ENCODE measurements at places on chromosomes 3 and 15.

DNA sequence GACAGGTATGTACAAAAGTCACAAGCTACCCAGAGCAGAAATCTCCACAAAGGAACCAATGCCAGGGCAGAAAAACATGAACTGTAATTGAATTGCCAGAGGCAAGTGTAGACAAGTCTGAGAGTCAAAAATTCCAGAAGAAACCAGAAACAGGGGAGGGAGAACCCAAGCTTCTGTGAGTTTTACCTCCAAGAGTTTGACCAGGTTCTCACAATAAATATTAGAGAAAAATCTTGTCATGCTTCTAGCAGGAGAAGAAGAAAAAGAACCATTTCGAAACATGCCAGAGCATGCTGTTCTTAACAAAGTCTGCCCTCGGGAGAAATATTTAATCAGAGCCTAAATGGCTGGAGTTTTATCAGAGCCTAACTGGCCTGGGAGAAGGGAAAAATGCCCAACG is 32.5 kb upstream of the AP3B2 start:
- no peak for DNase-seq

DNA sequence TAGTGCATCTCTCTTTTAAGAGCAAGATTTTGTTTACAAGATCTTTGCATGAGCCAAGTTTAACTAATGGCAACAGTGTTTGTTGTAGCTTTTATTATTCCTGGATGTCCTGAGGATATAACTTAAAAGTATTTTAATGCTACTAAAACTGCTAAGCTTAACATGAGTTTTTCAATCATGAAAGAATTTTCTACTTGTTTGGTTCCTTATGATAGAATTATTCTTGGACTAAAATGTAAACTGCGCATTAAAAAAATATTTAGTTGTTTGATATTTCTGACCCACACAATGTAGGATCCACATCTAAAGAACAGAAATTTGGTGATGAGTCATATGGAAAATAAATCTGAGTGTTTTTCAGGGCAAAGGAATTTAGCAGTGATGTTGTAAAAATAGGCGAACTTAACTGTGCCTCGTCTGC is 70.8 kb downstream of the RAP2B start:
- DNase-seq: no peak

GRCh38 chr3:171435757-171436156 is 24.4 kb downstream of the TNIK start:
- DNase-seq: no peak

GRCh38 chr3:53361852-53362251 is 14.5 kb upstream of the DCP1A start:
- no peak for DNase-seq

DNA sequence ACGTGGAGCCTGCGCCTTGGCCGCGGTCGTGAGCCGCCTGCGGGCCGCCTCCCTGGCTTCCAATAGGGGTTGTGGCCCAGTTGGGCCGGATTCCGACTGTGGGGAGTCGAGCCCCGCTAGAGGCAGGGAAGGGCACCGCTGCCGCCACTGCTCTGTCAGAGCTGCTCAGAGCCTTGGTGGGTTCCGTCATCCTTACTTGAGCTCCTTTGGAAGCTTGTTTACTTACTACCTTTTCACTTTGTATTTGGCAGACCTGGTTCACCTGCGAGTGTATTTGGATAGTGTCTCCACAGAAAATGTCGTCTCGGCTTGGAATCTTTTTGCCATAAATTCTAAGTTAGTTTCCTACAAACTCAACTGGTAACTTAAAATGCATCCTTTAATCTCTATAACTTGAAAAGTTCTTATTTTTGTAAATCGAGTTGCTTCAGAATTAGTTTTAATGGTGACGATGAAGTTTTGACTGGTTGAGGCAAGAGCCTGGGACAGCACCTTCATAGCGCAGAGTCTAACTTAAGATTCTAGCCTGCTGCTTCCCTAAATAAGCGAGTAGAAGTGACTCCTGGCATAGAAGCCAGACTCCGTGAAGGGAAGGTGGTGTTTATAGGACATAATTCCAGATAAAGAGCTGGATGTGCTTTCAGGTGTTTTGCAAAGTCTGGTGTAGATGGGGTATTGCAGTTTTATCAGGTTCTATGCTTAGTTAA is 800 bp downstream of the DAG1 start:
- no peak for DNase-seq

- no peak for DNase-seq
Observed at GRCh38 chr3:177084616-177085015, 112.7 kb downstream of the TBL1XR1 start.

DNA sequence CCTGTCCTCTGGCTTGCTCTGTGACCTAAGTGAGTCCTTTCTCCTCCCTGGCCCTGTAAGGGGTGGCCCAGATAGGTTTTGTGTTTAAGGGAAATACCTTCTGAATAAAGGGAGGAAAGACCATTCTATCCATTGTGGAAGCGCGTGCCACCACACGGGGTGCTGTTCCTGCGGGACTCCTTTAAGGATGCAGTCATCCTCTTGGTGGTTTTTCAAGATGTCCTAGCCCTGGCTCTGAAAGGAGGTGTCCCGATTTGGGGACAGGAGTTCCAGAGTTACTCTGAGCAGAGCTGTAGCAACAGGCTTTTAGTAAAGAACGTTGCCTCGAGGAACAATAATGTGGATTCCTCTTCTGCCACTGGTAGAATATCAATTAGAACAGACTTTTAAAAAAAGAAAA is 9.6 kb downstream of the SLC6A6 start:
- DNase-seq: no peak

DNA sequence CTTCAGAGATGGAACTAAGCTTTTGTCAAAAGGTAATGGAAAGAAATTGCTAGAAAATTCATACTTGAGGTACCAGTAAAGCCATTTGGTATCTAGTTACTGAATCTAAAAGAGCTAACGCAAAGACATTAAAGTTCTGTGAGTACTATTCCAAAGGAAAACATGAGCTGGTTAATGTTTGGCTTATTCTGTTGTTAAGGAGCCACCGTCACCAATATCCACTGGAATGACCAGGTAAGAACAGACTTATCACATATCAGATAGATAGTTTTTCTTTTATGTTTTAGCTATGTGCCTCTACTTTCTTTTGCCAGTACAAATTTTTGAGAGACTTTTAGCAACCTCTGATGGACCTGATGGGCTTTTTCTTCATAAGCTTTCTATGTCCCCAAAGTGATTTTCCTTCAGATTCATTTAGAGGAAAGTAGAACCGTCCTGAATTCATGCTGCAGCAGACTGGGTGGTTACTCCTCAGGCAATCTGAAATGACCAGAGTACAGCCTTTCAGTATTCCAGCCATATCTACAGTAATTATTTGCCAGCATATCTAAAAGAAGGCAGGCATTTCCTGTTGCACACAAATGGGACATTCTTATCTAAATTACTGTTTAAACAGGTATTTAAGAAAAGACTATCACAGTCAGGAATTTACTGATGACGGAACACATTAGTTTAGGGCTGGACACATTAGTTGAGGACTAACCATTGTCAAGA is 274.1 kb downstream of the MECOM start:
- DNase-seq: no peak

DNA sequence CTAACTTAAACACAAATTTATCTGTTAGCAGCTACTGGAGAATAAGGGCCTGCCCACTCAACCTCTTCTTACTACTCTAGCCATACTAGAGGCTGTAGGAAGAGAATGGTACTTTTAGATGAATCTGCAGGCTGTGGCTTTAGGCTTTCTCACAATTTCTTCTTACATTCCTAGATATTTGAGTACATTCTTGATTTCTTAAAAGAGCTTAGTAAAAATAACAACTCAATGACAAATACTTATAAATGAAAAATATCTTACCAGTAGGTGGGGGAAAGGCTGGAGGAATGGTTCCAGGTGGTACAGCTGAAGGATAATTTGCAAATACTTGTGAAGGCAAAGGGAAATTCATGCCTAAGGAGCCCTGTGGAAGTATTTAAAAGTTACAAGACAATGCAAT is 92.9 kb upstream of the GK5 start:
- no peak for DNase-seq

DNA sequence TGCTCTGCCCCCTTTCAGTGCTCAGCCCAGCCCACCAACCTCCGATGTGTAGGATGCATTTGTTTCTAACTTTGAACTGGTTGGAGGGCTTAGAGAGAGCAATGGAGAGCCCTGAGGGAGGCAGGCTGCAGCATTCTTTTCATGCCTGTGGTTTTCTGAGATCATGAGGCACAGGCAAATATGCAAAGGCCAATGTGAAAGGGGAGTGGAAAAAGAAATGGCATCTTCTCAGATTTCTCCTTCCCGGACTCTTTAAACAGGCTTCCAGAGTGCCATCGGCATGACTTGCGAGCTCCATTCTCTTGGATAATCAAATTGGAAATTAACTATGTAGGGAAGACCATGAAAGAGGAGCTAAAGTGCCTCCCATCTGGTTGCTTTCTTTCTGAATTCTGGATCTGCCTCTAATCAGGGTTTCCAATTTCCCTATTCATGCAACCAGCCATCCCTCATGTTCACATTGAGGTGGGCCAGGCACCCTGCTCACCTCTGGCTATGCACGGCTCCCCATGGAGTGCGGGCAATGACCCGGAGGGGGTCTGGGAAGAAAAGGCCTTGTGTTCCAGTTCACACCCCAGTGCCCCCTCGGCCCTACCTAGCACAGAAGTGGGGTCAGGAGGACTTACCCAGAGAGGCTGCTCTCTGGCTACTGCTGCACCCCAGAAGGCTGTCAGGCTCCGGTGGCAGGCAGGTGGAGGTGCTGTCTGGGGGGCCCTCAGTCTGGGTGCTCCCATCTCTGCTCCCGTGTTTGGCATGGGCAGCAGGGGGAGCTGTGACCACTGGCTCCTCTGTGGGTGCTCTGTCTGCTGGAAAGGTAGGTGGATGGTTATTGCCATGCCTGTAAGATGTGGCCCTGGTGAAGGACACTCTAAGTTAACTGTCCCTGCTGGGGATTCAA is 16.1 kb downstream of the AMOTL2 start:
- DNase-seq: no peak

- DNase-seq: no peak
Observed at GRCh38 chr3:14222900-14223594, 44.4 kb downstream of the LSM3 start.

GRCh38 chr3:129897026-129897425 is 3.5 kb upstream of the TMCC1 start:
- DNase-seq: no peak

- DNase-seq: no peak
Observed at GRCh38 chr3:159854500-159855124, 134.0 kb upstream of the IL12A start.

DNA sequence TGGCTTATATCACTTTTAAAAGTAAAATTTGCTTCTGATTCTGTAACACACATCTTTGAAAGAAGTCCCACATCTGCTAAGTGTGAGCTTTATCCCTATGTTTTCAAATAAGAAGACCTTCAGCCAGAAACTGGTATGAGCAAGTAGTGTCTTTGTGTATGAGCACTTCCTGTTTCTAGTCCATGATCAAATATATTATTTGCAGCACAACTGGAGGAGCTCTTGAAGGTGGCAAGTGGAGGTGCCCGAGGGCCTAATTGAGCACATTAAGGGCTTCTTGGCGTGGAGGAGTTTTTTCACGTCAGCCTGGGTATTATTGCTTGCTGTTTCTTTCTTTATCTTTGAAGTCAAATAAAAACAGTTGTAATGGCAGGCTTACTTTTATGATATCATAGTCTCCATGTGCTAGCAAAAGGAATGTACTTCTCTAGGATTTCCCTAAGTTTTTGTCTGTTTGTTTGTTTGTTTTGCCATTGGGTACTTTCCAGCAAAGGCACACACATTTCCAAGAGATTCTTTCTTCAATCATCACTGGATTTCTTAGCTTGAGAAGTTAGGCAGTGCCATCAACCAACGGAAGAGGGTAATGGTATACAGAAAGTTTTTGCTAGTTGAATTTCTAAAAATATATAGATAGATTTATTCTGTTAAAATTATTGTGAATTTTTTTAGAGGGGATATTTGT is 68.1 kb downstream of the MEIS2 start:
- DNase-seq: no peak

DNA sequence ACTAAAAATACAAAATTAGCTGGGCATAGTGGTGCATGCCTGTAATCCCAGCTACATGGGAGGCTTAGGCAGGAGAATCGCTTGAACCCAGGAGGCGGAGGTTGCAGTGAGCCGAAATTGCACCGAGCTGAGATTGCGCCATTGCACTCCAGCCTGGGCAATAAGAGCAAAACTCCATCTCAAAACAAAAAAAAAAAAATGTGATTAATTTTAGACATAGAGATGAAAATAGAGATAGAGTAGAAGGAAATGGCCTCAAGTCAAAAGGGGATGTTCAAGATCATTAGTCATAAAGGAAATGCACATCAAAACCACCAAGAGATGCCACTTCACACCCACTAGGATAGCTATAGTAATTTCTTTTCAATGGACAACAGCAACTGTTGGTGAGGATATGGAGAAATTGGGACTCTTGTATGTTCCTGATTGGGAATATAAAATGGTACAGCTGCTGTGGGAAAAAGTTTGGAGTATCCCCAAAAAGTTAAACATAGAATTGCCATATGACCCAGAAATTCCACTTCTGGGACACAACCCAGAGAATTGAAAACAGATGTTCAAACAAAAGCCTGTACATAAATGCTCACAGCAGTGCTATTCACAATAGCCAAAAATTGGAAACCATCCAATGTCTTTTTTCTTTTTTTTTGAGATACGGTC is 55.4 kb downstream of the ABHD2 start:
- DNase-seq: no peak

DNA sequence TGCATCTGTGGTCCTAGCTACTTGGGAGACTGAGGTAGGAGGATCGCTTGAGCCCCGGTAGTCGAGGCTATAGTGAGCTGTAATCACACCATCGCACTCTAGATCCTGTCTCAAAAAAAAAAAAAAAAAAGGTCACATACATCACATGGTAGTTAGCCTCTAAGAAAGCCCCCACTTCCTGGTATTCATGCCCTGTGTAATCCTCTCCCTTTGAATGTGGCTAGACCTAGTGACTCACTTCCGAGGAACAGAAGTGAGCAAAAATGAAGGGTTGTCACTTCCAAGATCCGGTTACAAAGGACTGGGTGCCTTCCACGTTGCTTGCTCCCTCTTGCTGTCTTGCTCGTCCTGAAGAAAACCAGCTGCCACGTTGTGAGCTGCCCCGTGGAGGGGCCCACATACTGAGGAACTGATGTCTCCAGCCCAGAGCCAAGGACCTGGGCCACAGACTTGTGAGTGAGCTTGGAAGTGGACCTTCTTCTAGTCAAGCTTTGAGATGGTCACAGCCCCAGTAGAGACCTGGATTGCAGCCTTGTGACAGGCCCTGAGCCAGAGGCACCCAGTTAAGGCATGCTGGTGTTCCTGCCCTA is 12.6 kb upstream of the LCTL start:
- no peak for DNase-seq

DNA sequence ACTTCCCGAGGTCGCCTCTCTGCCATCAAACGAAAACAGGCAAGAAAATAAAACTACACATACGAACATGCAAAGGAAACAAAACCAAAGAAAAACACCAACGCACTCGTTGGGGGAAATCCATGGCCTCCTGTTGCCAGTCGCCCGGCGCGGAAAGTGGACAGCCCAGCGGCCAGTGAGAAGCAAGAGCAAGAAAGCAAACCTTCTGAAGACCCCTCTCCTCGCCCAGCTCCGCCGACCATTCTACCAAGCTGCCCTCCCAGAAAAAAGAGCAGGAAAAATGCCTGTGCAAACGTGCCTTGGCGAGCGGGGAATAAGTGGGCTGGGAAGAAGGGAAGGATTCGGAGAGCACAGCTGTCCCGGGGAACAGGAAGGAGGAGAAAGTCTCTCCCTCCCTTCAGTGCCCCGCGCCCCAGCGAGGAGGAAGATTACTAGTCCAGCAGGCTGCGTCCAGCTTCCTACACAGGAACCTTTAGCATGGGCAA is 802 bp upstream of the NECTIN3 start:
- DNase-seq: peak; percentile 22

GRCh38 chr15:92361321-92362000 is 32.2 kb upstream of the ST8SIA2 start:
- DNase-seq: no peak

GRCh38 chr15:66613743-66614142 is 47.9 kb upstream of the LCTL start:
- no peak for DNase-seq

- no peak for DNase-seq
Observed at GRCh38 chr15:83928392-83928734, 274.4 kb downstream of the ADAMTSL3 start.
